ENCODE measurements at places on chromosomes 1 and 21.
A peak's percentile ranks its signal among the peaks of the same experiment; 100 is the strongest.

GRCh38 chr1:230166366-230167132 is 99.5 kb downstream of the GALNT2 start:
- DNase-seq = no peak
- no peak overlapping the region for H3K27ac ChIP-seq
- no peaks in the 10 kb centered on the region for H3K36me3 ChIP-seq
- peaks cover 6% of the 10 kb centered on the region for H3K4me1 ChIP-seq
- no peak overlapping the region for H3K4me3 ChIP-seq

- H3K36me3 ChIP-seq = no peaks in the 10 kb centered on the region
- no peak for DNase-seq
- H3K27me3 ChIP-seq = no peaks in the 10 kb centered on the region
Observed at GRCh38 chr1:221517961-221518360, 223.9 kb downstream of the DUSP10 start.

GRCh38 chr1:88983791-88984559 is 8.5 kb downstream of the KYAT3 start:
- H3K4me3 ChIP-seq = no peak overlapping the region
- H3K27ac ChIP-seq = peak overlapping the region; percentile 16
- H3K27me3 ChIP-seq = no peaks in the 10 kb centered on the region

GRCh38 chr21:42300045-42300583 is 15.1 kb downstream of the TFF3 start:
- H3K4me3 ChIP-seq = no peak overlapping the region
- no peak overlapping the region for H3K27ac ChIP-seq
- H3K27me3 ChIP-seq = no peaks in the 10 kb centered on the region
- no peak for DNase-seq

GRCh38 chr1:218347336-218347722 is 2.2 kb downstream of the TGFB2 start:
- no peaks in the 10 kb centered on the region for H3K36me3 ChIP-seq
- peaks cover 33% of the 10 kb centered on the region for H3K27me3 ChIP-seq
- H3K4me3 ChIP-seq = peak overlapping the region; percentile 85
- DNase-seq = peak; percentile 79
- H3K4me1 ChIP-seq = peaks cover 26% of the 10 kb centered on the region
